ENCODE measurements at places on chromosomes 11 and 22. TPM values are rescaled to one million over a fixed set of nuclear protein-coding genes. Genes with fewer than 3 reads are reported as not detected.

Gene IFITM2
- 96.8 TPM for total RNA-seq

Gene B3GAT1
- total RNA-seq, result under 0.01 TPM

DNA sequence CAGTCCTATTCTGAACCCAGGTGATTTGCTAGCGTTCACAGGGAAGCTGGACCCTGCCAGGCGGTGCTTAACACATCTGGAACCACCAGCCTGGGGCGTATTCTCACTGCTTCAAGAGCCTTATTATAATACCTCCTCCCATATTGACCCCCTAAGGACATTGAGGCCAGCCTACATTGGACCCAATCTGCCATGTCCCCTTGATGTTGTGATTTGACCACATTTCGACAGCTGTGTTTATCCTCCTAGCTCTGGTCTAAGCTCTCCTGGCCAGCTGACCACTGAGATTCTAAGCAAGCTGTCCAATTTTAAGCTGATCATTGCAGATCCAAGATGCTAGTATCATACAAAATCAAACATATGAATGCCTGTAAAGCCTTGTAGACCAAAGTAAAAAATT lies 148.1 kb upstream of the BLID start:
- no peak for DNase-seq

DNA sequence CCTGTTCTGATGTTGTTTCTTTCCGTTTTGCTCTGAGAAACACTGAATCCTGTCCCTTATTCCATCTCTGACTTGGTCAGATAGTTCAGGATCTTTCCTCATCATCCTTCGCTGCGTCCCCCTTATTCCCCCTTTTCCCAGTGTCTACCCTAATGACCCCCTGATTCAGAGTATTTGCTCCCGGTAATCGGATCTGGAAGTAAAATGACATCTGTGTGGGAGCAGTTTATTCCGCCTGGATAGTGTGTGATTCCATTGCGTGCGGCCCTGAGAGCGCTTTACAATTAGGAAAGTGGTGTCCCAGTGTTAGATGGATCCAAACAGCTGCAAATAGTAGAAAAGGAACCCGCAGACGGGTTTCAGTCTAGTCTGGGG lies 606 bp downstream of the DRG1 start:
- peak; percentile 28 for DNase-seq
